CD4-positive, CD25-positive, alpha-beta regulatory T cell (primary cell): ENCODE measurements at places on chromosomes 2 and 18. TPM values are rescaled to one million over a fixed set of nuclear protein-coding genes. Genes with fewer than 3 reads are reported as not detected.

SAG gene
- total RNA-seq, result 1.7 TPM

TTN gene
- total RNA-seq, result 153 TPM

DNA sequence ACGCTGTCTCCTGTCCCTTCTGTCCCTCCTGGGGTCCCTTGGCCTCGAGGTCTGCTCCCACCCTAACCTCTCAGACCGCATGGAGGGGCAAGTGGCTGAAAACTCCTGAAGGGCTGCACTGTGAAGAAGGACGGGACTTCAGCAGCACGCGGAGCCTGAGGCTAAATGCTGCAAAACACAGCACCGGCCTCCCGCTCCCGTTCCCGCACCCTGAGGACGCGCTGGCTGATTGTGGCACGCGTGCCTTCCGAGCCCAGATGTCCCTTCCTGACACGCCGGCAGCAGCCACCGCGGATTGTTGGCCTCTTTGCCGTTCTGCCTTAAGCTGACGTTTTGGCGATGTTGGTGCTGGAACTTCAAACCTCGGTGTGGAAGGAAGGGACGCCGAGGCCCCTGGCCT, 125.9 kb upstream of the CTDP1 start:
- H3K27me3 ChIP-seq, result no peaks in the 10 kb centered on the region
- no peaks in the 10 kb centered on the region for H3K36me3 ChIP-seq
- H3K27ac ChIP-seq, result no peak overlapping the region
- no peak overlapping the region for H3K4me3 ChIP-seq
- no peak for DNase-seq

GRCh38 chr2:53632714-53633113, 134.9 kb upstream of the CHAC2 start:
- H3K4me3 ChIP-seq, result no peak overlapping the region
- H3K27me3 ChIP-seq, result no peaks in the 10 kb centered on the region
- no peaks in the 10 kb centered on the region for H3K36me3 ChIP-seq
- no peak for DNase-seq
- no peak overlapping the region for H3K27ac ChIP-seq

- DNase-seq, result no peak
- no peaks in the 10 kb centered on the region for H3K36me3 ChIP-seq
- no peaks in the 10 kb centered on the region for H3K27me3 ChIP-seq
- peaks cover 82% of the 10 kb centered on the region for H3K4me1 ChIP-seq
Measured at GRCh38 chr2:54589038-54589339, 132.9 kb downstream of the SPTBN1 start.

DNA sequence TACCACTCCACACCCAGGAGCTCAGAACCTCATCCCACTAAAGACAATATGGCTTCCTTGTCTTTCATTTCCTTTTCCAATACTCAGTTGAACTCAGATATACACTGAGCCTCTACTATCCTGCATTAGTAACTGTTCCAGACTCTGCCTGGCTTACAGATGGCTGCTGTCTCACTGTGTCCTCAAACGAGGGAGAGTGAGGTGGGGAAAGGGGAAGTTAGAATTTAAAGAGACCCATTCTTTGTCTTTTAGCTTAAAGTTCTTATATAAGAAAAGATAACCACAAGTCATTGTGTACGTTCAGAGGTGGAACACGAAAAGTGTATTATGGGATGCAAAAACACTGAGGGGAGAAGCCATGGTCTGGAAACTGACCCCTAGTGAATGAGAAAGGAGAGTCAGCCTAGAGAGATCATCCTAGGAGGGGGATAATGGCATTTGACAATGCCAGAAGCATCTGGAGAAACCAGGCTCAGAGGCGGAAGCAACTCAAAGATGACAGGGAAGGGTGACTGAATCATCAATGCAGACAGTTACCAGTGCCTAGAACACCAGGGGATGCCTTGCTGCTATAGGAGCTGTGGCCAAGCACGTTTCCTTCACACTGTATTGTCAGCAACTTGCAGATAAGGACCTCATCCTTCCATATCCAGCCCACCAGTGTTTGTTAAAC, 170.7 kb downstream of the CYRIA start:
- no peak for DNase-seq
- no peak overlapping the region for H3K4me3 ChIP-seq
- no peak overlapping the region for H3K27ac ChIP-seq
- H3K27me3 ChIP-seq, result no peaks in the 10 kb centered on the region
- H3K36me3 ChIP-seq, result no peaks in the 10 kb centered on the region
